CD4-positive, alpha-beta T cell treated with Interferon gamma for 1 hour (primary cell): ENCODE measurements at places on chromosomes 7 and 10.

- no peak for DNase-seq
These were observed 31.3 kb upstream of the LOXL4 start for GRCh38 chr10:98299341-98299740.

DNA sequence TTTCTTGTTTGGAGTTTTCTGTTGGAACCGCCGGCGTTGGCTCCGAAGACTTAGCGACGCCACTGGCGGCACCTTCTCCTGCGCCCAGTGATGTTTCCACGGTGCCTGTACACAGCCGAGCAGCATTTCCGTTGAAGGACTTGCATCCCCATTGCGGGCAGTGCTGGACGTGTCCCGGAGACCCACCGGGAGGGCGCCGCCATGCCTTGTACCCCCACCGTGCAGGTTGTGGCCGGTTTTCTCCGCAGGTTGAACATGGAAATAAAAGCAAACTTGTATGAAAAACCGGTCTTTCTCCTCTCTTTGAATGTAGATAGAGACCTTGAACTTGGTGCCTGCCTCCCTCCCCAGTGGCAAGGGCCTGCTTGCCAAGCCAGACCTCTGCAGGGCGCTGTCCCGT lies 22.9 kb upstream of the CHST12 start:
- no peak for DNase-seq

GRCh38 chr7:32137059-32137458 lies 66.9 kb upstream of the PDE1C start:
- DNase-seq, result no peak

GRCh38 chr10:93067443-93068365 lies 6.0 kb upstream of the CYP26A1 start:
- no peak for DNase-seq

GRCh38 chr10:92125144-92125543 lies 165.7 kb downstream of the CPEB3 start:
- no peak for DNase-seq

DNA sequence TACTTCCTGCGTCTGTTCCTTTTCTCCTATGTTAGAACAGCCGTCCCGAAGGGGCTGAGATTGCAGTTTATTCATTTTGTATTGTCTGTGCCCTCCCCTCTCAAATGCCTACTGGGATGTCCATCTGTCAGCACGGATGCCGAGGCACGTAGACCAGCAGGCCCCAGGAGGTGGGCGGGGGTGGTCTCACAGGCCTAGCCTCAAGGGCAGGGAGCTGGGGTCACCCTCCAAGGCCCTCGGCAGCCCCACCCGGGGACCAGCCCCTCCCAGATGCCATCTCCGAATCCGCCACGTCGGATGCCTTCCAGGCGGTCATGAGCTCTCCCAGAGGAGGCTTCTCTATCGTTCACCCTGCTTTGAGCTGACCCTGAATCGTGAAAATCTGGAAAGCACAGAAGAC lies 59.7 kb downstream of the ELFN1 start:
- no peak for DNase-seq

DNA sequence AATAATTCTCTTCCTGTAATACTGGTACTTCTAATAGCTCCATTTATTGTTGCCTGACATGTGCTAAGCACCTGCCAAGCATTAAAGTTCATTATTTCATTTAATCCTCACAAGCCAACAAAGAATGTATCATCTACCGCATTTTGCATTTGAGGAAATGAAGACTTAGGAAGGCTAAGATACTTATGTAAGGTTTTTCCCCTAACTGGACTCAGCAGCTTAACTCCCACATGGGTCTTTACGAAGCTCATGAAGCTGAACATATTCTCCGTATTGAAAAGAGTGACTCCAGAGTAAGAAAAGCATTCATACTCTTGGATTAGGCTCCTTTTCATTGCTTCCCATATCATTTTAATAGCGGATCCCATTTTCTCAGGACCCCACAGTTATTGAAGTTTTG lies 155.7 kb upstream of the TMEM72 start:
- no peak for DNase-seq

GRCh38 chr10:28125701-28126100 lies 126.8 kb upstream of the ODAD2 start:
- no peak for DNase-seq

DNA sequence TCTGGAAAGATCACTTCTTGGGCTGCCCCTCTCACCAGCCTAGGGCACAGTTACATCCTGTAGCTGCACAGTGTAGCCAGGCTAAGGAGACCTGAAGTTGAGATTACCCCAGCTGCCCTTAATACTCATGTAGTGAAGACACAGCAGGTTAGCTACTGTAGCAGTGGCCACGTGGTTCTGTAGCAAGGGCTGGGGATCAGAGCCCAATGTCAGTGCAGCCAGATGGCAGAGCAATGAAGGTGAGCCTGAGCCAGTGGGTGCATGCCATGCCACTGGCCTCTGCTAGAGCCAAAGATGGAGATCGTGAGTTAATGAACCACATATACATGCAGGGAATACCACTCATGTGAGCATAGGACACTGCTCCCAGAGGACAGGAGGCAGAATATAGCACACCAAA lies 15.5 kb downstream of the AMPH start:
- no peak for DNase-seq

DNA sequence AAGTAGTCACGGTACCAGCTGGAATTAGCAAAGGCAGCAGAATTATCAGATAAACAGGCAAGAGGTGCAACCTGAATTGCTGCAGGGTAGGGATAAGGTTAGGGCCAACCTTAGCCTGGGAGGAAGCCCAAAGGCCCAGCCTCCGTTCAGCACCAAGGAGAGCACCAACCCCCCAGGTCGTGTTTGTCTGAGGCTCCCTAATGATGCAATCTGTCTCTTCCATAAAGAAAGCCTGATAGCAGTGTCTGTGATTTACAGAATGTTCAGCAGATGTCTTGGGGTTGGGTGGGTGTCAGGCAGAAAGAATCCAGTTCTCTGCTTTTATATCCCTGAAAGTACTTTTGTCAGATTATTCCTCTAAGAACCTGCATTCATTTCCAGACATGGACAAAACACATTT lies 328.4 kb upstream of the AOAH start:
- DNase-seq, result no peak

GRCh38 chr10:50619882-50620281 lies 3.9 kb downstream of the SGMS1 start:
- no peak for DNase-seq

GRCh38 chr7:87574630-87575029 lies 26.1 kb downstream of the ABCB1 start:
- no peak for DNase-seq

- peak; percentile 7 for DNase-seq
These were observed 112.1 kb downstream of the VPS41 start for GRCh38 chr7:38796626-38797501.

- DNase-seq, result no peak
These were observed 13.6 kb downstream of the PON2 start for GRCh38 chr7:95421000-95421846.

- DNase-seq, result no peak
These were observed 348.3 kb downstream of the GPR158 start for GRCh38 chr10:25522946-25523608.

GRCh38 chr10:119243488-119243887 lies 36.1 kb downstream of the GRK5 start:
- DNase-seq, result no peak

DNA sequence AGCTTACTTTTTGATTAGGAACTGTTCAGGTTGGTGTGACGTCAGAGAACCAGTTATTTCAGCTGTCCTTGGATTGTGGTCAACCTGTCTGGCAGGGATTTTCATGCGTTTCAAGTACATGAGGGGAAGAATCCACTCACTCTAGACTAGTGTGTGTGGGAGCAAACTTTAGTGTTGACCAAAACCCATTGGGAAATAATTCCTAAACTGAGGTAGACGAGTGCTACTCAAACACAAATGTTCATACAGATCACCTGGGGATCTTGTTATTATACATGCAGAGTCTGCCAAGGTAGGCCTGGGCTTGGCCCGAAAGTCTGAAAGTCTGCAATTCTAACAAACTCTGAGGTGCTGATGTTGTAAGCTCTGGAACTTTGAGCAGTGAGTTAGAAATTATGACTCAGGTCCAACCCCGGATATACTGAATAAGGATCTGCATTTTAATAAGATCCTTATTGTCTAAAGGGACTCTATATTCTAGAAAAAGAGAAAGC lies 111.1 kb upstream of the CREB5 start:
- DNase-seq, result no peak

GRCh38 chr7:104412911-104413310 lies 84.5 kb downstream of the LHFPL3 start:
- no peak for DNase-seq

DNA sequence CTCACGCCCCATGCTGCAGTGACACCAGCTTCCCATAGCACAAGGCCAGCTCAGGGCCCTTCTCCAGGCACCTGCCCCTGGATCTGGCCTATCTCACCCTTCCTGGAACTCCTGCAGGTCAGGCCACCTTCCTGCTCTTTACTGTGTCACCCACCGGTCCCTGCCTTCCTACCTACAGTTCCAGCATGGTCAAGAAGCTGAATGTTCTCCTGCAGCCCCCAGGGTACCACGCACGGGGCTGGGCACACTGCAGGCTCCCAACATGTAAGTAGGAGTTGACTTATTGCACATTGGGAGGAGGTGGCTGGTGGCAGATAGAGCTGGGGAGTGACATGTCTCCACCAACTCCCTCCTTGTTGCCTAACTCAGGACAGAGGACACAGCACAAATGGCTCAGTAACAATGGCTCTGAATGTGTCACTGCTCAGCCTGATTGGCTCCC lies 14.5 kb downstream of the ITPRIP start:
- peak; percentile 35 for DNase-seq

- DNase-seq, result no peak
These were observed 153.8 kb upstream of the AKR1E2 start for GRCh38 chr10:4672201-4672600.

GRCh38 chr10:14605231-14605925 lies 169.3 kb downstream of the FAM107B start:
- no peak for DNase-seq

- DNase-seq, result no peak
These were observed at the start of gene DNTT for GRCh38 chr10:96304230-96304629. Gene DNTT (plus strand): TSS chr10:96304434. CDS start chr10:96304498, 64 bp downstream.

- no peak for DNase-seq
These were observed 180.8 kb downstream of the MAD1L1 start for GRCh38 chr7:2051707-2052656.

GRCh38 chr10:101693651-101693977 lies 1.4 kb downstream of the FBXW4 start:
- DNase-seq, result no peak

GRCh38 chr10:7432884-7433726 lies 22.3 kb upstream of the SFMBT2 start:
- DNase-seq, result no peak

DNA sequence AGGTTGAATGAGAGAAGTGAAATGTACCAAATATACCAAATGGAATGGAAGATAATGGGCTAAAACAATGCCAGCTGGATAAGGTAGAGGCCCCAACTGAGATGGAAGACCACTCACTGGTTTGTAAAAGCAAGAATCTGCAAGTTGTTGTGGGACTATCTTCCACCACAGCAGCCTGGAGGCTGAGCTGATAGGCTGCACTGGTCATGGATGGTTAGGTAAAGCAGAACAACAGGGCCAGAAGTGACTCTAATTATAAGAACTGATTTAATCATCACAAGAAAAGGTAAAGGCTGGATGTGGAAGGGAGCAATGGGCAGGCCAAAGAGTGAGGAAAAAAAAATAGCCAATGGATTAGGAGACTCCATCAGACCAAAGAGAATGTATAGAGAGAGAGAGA lies 11.8 kb downstream of the TFEC start:
- DNase-seq, result no peak

GRCh38 chr7:157699357-157700013 lies 362.7 kb downstream of the DNAJB6 start:
- no peak for DNase-seq

DNA sequence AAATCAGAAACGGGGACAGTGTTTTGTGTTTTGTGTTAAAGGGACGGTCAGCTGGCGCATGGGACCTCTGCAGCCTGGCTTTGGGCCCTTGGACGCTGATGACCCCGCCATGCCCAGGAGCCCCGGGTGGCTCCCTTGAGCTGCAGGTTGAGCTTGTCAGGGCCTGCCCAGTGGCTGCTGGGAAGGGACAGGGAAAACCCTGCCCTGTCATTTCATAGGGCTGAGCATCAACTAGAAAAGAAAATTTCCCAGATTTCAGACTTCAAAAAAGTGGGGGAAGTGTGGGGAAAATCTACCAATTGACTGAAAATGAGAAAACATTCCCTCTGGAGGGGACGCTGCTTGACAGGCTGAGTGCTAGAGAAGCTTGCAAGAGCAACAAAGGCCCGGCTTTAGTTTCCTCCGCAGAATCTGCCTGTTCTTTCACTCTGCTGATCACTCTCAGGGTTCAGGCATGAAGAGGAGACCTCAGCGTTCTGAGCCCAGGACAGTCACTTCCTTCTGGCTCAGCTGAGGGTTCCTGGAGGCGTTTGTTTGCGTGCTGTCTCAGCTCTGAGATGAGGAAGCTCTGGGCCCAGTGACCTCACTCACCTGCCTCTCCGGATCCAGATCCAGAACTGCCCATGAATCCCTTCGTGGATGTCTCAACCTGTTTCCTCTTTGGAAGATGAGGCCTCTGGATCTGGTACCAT lies 18.6 kb upstream of the DNAJB6 start:
- peak; percentile 40 for DNase-seq

- DNase-seq, result no peak
These were observed 168.2 kb downstream of the POU6F2 start for GRCh38 chr7:39145935-39146334.

GRCh38 chr10:4427532-4427931 lies 398.5 kb upstream of the AKR1E2 start:
- no peak for DNase-seq

- DNase-seq, result no peak
These were observed 4.9 kb upstream of the ABCB4 start for GRCh38 chr7:87480386-87480785.

DNA sequence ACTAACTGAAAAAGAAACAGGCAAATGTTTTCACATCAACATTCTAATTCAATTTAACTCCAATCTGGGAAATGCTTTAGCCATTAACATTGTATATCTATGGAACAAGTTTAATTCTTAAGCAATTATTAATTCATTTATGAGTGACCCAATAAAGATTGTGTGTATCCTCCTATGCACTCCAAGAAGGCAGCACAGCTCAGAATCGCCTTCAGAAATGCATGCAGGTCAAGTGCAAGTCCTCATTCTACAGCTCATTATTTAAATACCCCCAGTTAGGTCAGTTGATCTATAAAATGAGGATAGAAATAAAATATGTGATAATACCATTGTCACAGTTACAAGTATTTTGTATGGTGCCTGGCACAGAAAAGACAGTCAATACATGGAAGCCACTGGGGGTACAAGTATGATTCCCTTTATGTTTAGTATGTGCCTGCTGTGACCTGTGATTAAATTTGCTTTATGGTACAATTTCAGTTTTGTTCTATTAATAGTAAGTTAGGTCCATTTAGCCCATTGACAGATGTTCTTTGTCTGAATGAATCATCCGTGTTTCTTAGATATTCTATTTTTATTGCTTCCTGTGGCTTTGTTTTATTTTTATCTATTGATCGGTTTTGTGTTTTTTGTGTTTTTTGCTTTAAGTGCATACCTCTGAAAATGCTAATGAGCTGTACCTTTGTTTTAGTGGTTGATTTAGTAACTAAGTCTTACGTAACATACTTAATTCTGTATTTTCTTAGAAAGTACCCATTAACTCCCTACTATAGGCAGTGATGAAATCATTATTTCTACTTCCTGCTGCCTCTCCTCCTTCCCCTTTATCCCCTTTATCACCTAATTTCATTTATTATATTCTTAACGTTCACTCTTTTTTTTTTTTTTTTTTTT lies 42.8 kb downstream of the CPXM2 start:
- DNase-seq, result no peak

- DNase-seq, result no peak
These were observed 118.1 kb downstream of the SEMA3D start for GRCh38 chr7:85068799-85069198.
